ENCODE measurements at places on chromosomes 4 and X.

- DNase-seq = no peak
Measured at GRCh38 chr4:153261461-153261860, 57.2 kb downstream of the TRIM2 start.

DNA sequence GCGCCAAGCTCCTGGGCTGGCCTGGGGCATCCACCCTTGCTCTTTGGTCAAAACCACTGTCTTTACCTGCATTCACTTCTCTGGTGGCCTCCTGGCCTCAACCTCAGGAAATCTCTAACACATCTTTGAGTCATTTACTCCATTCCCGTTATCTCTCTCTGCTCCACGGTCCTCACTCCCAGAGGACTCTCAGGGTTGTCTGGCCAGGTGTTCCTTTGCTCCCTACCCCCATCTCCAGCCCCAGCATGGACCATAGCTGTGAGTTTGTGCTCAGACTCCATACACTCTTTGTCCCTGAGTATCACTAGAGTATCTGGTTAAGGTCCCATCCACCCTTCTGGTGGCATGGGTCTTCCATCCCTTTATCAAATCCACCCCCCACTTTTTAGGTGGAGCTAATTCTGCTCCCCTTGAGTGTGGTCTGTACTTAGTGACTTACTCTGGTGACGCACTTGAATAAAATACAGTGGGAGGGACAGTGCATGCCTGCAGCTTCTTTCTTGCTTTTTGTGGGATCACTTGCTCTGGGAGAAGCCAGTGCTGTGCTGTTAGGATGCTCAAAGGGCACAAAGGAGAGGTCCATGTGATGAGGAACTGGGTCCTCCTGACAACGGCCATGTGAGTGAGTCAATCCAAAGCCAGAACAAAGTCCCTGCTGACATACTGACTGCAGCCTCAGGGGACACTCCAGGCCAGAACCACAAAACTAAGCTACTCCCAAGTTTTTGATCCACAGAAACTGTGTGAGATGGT lies 44.3 kb downstream of the IGFBP7 start:
- no peak for DNase-seq

GRCh38 chrX:101287402-101287801 lies 3.7 kb downstream of the TAF7L start:
- no peak for DNase-seq

- DNase-seq = no peak
Measured at GRCh38 chrX:53550756-53551463, 116.7 kb upstream of the HSD17B10 start.

DNA sequence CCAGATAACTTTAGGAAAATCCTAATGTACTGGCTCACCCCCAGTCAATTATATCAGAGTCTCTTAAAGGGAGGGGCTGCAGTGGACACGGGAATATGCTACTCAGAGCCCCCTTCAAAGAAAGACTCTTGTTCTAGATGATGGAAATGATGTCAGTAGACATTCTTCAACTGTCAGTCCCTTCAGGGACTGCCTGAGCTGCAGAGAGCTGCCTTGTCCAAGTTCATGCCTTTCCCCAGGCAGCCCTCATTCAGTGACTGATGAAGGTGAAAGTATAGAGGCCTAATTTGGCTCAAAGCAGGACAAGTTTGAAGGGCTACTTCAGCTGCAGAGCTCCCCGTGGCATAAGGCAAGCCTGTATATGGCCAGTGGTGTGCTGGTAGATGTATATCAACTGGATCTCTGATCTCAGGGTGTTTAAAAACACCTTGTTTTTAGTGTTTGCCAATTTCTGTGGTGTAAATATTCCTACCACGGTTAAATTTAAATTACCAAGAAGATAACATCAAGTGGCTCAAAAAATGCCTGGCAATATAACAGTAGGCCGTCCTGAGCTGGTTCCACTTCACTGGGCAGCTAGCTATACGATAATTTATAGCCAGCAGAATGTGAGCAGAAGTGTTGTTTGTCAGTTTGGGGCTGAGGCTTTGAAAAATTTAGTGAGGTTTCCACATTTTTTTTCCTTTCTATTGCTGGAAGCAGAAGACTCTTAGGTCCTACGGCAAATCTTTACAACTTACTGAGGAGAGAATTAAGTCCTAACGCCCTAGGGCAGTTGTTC lies 748.8 kb upstream of the FTHL17 start:
- no peak for DNase-seq

DNA sequence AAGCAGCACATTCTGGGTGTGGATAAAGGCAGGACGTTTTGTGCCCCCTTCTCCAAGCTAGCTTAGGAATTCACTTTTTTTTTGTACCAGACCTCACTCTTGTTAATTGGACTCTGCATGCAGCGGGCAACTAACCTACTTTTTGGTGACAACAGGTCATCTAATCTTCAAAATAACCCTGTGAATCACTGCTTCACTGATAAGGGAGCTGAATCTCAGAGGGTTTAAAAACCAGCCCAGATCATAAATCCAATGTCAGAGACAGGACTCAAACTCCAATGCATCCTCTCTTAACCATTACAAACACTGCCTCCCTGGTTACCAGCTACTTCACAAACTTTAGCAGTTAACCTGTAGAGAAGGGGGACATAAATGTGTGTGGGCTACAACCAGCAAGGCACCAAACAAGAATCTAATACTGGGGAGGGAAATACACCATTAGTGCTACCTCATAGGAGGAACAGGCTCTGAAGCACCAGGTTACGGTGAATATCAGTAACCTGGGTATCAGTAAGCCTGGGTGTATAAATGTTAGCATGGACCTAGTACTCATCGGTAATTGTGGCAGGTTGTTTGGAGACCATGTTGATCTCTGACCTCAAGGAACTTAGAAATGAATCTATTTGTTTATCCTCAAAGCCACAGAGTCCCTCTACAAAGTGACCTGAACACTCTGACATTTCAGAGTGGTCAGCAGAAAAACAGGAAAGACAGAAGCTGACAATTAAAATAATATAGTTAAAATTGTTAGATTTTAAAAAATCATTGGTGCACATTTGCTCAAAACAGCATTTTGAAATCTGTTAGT lies 2.6 kb downstream of the TIFA start:
- no peak for DNase-seq
